ENCODE measurements at places on chromosomes 7 and 10.

DNA sequence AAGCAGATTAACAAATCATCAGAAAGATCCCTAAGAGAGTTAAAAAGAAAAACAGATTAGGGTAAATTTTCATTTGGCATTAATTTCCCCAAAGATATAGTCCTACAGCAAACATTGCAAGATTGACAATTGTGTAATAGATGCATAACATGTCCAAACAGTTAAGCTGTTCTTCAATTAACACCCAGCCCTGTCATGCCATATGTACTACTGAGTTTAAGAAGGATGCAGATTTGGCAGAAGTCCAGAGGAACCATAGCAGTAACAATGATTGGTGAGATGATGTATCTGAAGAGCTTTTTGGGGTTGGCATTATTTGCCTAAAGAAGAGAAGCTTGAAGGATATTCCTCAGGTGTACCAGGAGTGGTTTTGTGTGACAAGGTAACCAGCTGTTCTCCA is 287.6 kb downstream of the LRMDA start:
- no peak for DNase-seq

GRCh38 chr7:34928560-34928959 is 108.7 kb downstream of the DPY19L1 start:
- no peak for DNase-seq

- DNase-seq, result no peak
These were observed 238.1 kb downstream of the CAMK1D start for GRCh38 chr10:12587451-12587888.

GRCh38 chr7:99579956-99580777 is 17.9 kb upstream of the TMEM225B start:
- DNase-seq, result no peak
